CD14-positive monocyte (primary cell): ENCODE measurements at places on chromosomes 12 and 14.
A peak's percentile ranks its signal among the peaks of the same experiment; 100 is the strongest.

- DNase-seq: no peak
These were observed 123.5 kb downstream of the TTC8 start for GRCh38 chr14:88947646-88948598.

DNA sequence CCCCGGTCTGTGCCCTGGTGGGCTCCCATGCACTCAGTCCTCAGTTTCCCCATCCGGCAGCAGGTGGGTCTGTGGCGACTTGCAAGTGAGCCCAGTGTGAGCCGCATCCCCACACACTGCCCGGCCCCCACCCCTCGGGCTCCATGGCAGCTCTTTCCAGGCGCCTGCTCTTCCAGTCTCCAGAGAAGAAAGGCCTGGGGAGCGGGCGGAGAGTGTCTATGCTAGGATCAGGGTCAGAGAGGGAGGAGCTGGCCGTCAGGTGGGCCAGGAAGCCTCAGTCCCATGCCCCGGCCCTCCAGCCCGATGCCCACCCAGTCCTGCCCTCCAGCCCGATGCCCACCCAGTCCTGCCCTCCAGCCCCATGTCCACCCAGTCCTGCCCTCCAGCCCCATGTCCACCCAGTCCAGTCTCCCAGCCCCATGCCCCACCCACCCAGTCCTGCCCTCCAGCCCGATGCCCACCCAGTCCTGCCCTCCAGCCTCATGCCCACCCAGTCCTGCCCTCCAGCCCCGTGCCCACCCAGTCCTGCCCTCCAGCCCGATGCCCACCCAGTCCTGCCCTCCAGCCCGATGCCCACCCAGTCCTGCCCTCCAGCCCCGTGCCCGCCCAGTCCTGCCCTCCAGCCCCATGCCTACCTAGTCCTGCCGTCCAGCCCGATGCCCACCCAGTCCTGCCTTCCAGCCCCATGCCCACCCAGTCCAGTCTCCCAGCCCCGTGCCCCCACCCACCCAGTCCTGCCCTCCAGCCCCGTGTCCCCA lies 49.2 kb downstream of the FBRSL1 start:
- DNase-seq: no peak

DNA sequence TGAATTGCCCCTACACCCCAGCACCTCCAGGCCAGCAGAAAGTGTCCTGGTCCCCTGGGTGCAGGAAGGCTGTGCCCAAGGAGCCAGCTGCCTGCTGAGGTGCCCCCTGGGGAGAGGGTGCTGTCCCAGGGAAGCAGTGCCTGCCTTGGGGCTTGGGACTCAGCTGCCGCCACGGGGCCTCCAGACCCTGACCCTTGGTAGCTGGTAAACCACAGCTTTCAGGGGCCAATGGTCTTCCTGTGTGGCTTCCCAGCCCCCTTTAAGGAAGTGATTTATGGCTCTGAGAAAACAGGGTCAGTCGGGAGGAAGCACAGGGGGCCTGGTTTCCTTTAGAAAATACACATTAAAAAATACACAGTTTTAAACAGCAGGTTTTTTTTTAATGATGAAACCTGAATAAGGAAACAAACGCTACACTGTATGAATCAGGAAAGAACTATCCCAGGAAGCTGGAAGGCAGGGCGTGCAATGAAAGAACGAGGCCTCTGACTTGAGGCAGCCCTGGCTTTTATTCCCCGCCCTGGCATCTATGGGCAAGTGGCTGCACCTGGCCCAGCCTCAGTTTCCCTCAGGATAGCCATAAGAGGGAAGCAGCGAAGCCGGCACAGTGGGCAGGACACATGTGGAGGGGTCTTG lies 40.6 kb upstream of the EML1 start:
- no peak for DNase-seq

GRCh38 chr14:70084226-70084625 lies 104.5 kb downstream of the SLC8A3 start:
- DNase-seq: no peak

DNA sequence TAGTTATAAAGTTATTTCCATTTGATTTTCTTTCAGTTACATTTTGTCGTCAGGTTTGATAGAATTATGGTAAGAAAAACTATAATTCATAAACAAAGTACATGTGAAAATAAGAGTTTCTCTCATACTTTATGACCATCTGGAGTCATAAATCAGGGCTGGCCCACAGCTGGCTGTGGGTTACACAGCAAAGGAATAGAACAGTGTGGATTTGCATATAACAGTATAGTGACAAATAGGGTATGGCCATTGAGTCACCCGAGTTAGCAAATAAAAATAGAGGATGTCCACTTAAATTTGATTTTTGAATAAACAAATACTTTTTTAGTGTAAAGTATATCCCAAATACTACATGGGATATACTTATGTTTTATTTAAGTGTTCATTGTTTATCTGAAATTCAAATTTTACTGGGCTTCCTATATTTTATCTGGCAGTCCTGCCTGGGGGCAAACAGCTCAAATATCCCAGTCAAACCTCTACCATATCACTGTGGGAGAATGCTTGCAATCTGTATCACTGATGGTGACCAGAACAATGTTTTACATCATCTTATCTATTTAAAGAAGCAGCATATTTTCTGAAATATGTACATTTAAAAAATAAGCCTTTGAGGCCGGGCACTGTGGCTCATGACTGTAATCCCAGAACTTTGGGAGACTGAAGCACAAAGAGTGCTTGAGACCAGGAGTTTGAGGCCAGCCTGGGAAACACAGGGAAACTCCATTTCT lies 65.5 kb downstream of the KSR2 start:
- no peak for DNase-seq

DNA sequence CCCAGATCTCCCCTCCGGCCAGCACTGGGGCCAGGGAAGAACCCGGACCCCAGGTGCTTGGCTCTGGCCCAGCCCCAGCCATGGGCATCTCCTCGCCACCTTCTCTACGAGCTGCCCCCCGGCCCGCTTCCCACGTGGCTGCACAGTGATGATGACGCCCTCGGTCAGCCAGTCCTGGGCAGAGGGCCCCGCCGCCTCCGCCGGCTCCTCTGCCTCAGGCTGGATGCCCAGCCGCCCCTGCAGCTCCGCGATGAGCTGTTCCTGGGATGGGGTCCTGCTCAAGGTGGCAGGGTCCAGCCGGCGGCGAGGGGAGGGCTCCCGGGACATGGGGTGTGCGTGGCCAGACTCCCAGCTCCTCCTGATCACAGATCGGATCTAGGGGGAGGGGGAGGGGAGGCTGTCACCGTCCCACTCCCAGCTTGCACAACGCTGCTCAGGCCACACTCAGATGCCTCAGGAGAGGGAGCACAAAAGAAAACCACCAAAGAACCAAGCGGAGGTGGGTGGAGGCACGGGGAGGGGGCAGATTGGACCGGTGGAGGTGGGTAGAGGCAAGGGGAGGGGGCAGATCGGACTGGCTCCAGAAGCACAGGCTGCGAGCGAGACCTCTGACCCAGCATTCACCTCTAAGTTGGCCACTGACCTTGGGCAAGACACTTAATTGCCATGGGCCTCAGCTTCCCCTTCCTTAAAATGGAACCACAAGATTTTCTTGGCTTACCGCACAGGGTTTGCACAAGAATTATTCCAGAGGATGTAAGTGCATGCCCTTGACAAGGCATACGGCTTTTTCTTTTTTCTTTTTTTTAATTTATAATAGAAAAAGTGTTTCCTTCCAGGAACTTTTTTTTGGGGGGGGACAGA lies 16.1 kb upstream of the RPLP0 start:
- no peak for DNase-seq

GRCh38 chr14:100306998-100307765 lies 938 bp upstream of the SLC25A29 start:
- peak; percentile 40 for DNase-seq

DNA sequence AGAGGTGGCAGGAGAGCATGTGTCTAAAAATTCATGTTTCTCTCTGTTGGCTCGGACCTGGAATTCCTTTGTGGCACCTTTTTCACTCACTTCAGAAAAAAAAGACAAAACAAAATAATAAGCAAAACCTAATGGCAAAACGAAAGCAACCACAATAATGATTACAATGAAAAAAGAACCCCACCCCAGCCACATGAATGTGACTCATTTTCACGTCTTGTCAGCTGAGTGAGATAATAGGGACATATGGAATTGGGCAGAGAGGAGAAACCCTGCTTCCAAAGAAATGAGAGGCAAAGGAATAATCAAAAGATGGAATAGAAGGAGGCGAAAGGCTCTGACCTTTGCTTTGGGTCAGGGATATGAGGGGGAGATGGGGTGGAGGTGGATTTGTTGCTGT lies 143.4 kb downstream of the SLC8A3 start:
- DNase-seq: no peak

DNA sequence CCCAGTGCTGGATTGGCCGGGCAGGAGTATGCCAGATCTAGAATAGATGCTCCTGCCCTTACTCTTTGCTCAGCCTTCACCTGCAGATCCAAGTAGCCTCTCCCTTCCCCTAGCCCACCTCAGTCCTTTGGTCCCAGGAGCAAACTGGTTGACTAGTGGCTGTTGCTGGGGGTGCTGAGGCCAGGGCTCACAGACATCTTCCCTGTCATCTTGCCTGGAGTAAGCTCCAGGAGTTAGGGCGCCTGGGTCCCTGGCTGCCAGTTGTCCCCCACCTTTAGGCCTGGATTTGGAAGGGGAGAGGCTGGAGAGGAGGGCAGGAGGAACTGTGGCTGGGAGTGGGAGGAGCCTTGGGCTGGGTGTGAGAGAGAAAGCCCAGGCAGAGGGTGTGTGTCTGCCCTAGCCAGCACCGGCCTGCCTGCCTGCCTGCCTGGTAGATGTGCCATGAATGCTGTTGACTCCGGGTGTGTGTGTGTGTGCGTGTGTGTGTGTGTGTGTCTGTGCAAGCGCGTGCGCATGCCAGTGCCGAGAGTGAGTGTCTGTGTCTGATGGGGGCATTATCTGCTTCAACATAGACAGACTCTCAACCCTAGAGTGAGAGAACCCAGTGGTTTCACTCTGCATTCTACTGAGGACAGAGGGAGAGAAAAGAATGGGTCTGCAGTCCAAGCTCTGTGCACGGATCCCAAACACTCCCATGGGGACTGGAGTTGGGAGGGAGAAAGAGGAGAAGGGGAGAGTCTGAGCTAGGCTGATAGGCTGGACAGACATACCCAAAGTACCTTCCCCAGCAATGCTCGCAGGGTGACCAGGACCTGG lies 845 bp upstream of the RARG start:
- DNase-seq: no peak

DNA sequence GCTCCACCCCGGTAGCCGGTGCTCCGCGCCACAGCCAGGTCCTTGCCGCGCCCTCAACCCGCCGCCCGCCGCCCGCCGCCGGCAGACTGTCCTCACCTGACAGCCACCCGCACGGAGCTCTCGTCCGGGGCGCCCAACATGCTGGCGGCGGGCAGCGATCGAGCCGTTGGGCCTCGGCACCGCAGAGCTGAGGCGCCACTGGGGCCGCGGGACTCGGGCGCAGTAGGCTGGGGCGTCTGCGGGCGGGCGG lies 164 bp downstream of the KIF21A start:
- no peak for DNase-seq

DNA sequence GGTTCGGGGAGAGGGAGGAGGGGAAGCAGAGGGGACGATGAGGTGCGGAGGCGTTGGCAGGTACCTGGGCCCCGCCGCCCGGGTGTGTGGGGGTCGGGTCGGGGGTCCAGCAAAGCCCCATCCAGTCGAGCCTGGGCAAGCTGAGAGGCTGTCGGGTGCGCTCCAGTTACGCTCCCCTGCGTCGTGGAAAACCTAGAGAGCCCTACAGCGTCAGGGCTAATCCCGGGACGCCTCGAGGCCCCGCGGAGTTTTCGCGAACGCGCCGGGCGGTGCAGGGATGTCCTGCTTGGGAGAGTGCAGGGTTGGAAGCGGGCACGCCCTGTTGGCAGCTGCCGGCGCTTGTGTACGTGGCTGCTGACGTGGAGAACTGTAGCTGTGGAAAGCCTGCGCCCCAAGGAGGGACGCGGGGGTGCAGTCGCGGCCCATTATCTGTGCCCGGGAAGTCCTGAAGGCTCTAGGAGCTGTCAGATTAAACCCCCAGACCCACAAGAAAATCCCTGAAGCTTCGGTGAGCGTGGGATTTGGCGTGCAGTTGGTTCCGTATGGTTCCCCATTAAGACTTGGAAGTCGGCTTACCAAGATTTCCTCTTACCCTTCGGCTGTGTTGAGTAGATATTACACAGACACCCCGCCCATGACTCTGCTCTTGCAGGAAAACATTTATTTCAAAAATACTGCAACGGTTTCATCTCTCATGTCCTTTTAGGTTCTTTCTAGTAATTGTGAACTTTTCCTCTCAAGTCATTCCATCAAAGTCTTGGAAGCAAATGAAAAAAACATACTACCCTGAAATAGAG lies 11.3 kb upstream of the SLC38A2 start:
- DNase-seq: peak; percentile 69

DNA sequence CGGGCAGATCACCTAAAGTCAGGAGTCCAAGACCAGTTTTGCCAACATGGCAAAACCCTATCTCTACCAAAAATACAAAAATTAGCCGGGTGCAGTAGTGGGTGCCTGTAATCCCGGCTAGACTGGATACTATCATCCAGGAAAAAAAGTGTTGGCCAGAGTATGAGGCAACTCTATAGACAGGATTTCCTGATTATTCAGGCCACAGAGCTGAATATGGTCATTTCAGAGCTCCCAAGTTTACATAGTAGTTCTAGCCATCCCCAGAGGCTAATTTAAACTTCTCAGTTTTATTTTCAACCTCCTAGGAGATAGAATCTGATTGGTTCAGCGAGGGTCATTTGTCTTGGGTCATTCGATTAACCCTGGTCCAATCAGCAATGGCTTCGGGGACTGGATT lies 7.3 kb downstream of the RPGRIP1 start:
- no peak for DNase-seq

- no peak for DNase-seq
These were observed 5.1 kb upstream of the MIS18BP1 start for GRCh38 chr14:45258073-45258472.

DNA sequence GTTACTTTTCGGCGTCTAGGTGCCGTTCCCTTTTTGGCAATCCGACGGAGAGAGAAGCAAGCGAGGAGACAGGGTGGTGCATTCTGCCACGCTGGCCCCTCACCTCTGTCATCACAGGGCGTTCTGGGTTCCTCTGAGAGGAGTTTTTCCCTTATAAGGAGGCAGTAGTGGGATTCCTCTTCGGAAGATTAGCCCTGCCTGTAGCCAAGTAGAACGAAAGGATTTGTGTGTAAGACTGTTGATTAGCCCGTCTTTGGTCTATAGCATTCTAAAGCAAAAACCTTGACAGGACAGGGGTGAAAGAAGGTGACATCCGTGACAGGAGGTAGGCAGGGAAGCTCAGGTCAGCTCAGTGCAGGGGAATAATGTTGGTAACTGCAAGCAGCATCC lies 9.1 kb upstream of the NEMF start:
- DNase-seq: peak; percentile 57

DNA sequence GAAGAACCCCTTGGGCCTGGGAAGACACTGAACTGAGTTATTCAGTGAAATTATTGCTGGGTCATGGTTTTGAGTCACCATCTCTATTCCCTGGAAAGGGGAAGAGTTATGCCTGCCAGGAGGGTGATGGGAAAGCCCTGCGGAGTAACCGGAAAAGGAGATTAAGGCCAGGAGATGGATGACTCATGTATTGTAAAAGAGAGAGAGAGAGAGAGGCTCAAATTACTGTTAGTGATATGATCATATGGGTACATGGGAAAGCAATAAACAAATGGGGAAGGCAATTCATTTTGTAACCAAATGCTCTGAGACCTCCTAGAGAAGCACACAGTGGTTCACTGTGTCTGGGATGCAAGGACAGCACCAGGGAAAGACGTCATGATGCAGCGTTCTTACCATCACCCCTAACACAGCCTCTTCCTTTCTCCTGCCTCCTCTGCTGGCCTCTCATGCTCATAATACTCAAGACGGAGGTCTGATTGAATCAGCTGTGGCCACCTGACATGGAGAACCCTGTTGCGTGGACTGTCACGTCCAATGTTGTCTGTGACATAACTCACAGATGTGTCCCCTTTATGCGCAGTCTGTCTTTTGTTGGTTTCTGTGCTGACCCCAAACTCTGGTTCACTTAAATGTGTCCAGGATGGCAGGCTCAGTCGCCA lies 243.7 kb downstream of the TMEM132D start:
- DNase-seq: no peak
